WERI-Rb-1 (cell line): ENCODE measurements at places on chromosomes 11 and 22.

GRCh38 chr11:9861860-9862725 lies 198.2 kb downstream of the SWAP70 start:
- DNase-seq = peak; percentile 60

GRCh38 chr22:23438216-23438615 lies 141.9 kb downstream of the IGLL1 start:
- DNase-seq = no peak

DNA sequence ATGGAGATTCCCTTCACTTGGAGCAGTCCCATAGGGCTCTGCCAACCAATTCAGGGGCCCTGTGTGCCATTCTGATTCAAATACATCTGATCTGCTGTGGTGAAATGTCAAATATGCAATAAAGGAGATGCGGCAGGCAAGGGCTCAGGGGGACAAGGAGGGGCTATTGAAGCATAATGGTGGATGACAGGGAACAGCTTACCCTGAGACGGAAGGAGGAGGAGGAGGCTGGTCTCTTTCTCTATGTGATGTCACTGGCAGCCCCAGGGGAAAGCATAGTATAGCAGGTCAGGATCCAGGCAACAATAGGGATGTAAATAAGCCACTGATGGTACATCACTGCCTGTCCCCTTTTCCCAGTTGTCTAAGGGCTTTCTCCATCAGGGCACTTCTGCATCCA lies 350.9 kb upstream of the SYN3 start:
- DNase-seq = no peak

- no peak for DNase-seq
Measured at GRCh38 chr22:27772081-27772983, 29.2 kb downstream of the MN1 start.

DNA sequence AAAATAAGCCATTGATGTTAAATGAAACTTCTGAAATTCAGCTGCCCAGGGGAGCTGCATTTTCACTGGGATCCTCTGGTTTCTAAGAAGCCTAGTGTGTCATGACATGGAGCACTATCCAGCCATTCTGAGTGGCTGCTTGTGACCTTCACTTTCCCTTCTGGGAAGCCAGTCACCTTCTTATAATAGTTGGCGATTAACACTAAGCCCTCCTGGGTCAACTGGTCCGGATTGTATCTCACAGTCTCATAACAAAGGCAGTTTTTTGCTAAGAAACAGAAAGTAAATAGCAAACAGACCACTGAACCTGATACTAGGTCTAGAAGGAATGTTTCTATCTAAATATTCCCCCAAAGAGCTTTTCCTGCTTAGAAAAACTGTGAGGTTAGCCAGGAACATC lies 7.9 kb downstream of the CSRP3 start:
- no peak for DNase-seq

DNA sequence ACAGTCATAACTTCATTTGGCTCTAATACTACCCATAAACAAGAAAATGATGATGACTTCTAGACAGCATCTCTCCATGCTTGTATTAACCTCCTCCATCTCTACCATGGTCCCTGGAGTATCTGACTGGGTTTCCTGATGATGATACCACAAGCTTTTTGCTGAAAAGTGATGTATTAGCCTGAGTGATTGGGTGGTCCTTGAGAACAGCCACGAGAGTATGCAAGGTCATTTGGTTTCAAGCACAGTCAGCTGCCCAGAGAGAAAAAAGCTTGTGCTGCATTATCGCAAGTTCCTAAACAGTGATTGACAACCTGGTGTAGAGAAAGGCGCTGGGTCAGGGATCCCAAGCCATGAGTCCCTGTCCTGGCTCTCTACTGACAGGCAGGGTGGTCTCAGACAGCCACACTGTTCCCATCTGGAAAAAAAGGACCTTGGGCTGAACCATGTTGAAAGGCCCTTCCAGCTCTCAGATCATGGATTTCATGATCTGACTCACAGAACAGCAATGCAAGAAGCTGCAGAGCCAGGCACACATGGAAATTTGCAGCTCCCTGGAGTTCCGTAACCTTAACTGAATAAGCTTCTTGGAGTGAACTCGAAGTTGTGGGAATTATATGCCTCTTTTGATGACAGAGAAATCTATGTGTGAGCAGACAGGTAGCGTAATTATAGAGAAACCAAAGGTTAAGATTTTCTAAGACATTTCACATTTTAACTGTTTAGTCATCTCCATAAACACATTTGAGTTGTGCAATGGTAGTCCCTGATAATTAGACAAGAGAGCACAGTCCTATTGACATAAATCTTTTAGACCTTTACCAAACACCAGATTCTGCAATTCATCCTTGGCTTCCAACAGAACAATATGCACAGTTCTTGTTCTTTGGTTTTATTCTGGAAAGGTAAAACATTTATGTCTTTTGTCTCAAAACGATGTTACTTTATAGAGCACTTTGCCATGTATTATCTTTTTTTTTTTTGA lies 54.1 kb upstream of the UBASH3B start:
- DNase-seq = no peak

DNA sequence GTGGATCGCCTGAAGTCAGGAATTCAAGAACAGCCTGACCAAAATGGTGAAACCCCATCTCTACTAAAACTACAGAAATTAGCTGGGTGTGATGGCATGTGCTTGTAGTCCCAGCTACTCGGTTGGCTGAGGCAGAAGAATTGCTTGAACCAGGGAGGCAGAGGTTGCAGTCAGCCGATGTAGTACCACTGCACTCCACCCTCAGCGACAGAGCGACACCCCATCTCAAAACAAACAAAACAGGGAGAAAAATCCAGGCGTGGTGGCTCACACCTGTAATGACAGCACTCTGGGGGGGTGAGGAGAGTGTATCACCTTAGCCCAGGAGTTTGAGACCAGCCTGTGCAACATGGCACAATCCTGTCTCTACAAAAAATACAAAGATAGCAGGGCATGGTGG lies 802.3 kb upstream of the ARHGAP42 start:
- no peak for DNase-seq

DNA sequence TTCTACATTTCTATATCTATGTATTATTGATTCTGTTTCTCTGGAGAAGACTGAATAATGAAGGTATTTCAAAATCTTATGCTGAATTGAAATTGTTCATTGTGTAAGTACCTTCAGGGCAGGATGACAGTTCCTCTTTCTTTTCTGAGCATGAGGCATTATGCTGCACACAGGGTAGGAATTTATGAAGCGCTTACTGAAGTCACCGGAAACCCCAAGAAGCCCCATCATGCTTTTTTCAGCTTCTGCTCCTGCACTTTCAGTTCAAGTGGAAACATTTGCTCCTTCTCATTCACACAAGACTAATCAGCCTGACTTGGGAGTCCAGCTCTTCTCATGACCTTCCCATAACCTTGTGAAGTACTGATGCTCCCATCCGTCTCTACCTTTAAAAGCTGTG lies 314.7 kb upstream of the SORL1-AS1 start:
- no peak for DNase-seq

GRCh38 chr22:47030143-47030661 lies 267.8 kb downstream of the TBC1D22A start:
- no peak for DNase-seq

GRCh38 chr11:2573240-2574042 lies 126.4 kb downstream of the KCNQ1OT1 start:
- DNase-seq = no peak

GRCh38 chr11:66100272-66101065 lies 30.4 kb downstream of the PACS1 start:
- DNase-seq = no peak

- DNase-seq = no peak
Measured at GRCh38 chr11:77813256-77813655, 7.3 kb downstream of the RSF1 start.

- no peak for DNase-seq
Measured at GRCh38 chr11:64556721-64557250, 34.2 kb upstream of the SLC22A12 start.

GRCh38 chr22:43823353-43823908 lies 11.3 kb upstream of the EFCAB6 start:
- DNase-seq = peak; percentile 1

- DNase-seq = no peak
Measured at GRCh38 chr11:126109941-126110731, 47.5 kb upstream of the CDON start.

DNA sequence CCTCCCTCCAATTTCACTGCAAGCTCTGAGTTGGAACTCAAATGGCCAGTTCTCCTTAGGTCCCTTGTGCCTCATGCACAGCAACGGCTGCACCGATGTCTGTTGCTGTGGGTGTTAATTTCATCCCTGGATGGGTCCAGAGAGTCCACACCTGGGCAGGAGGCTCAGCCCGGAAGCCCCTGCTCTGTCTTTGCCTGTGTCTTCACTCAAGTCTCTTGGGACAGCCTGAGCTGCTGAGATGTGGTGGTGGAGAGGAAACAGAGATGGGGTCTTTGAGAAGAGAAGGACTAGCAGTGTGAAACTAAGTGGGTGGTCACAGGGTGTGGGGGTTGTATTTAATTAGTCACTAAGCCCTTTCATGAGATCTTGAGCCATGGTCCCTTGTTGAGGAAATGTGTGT lies 109.3 kb downstream of the NECTIN1 start:
- no peak for DNase-seq

GRCh38 chr11:15519911-15520310 lies 405.2 kb downstream of the INSC start:
- DNase-seq = no peak

- DNase-seq = no peak
Measured at GRCh38 chr11:76844511-76844910, 16.2 kb upstream of the ACER3 start.

- DNase-seq = no peak
Measured at GRCh38 chr22:20146777-20147176, 4.1 kb downstream of the CCDC188 start.

- no peak for DNase-seq
Measured at GRCh38 chr11:15835788-15836411, 520.4 kb downstream of the SOX6 start.
